ENCODE measurements at places on chromosomes 1 and 21.

DNA sequence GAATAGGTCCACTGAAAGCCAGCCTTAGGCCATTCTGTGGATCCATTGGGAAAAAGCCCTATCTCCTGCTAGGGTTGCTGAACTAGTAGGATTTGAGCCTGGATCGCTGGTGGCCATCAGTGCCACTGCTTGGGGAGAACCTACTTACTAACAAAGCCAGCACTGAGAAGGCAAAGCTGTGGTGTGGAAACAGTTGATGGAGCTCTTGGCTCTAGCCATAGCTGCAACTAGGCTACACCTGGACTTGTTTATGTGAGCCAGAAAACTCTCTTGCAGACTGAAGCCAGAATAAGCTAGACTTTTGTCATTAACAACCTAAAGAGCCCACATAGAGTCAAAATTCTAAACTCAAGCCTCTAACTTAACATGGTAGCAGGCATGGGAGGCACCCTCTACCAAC is 20.7 kb downstream of the DAB1 start:
- no peak for DNase-seq

GRCh38 chr1:31055953-31056352 is 9.6 kb downstream of the PUM1 start:
- no peak for DNase-seq

GRCh38 chr1:27292106-27292505 is 29.9 kb upstream of the TMEM222 start:
- no peak for DNase-seq

GRCh38 chr1:228387321-228387720 is 19.3 kb downstream of the TRIM11 start:
- DNase-seq, result no peak

GRCh38 chr1:58248791-58249190 is 297.7 kb downstream of the OMA1 start:
- DNase-seq, result no peak

GRCh38 chr21:25822981-25823380 is 88.2 kb downstream of the GABPA start:
- DNase-seq, result no peak

DNA sequence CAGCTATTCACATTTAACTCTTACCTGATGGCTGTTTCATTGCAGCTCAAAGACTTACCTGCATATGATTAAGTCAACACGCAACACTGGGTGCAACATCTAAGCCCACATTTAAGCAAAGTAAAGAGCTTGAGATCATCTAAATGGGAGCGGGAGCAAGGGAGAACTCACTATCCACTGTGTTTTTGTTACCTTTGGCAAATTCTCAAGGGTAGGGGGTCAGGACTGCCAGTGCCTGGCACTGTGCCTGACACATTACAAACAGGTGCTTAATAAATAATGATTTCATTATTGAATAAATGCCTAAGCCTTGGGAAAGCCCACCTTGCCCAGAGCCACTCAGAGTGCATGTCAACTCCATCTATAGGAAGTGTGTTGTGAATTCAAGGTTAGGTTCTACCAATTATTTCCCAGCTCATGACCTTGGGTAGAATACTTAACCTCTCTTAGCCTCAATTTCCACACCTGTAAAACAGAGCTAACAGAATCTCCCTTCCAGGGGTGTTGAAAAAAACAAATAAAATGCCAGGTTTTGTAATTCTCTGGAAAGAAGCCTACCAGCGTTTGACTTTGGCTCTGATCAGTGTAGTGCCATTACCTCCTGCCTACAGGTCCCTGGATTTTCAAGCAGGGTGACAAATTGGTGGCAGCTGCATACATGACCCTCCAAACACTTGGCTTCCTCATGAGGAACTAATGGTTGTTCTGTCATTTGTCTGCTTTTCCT is 109.7 kb downstream of the TGFBR3 start:
- no peak for DNase-seq

DNA sequence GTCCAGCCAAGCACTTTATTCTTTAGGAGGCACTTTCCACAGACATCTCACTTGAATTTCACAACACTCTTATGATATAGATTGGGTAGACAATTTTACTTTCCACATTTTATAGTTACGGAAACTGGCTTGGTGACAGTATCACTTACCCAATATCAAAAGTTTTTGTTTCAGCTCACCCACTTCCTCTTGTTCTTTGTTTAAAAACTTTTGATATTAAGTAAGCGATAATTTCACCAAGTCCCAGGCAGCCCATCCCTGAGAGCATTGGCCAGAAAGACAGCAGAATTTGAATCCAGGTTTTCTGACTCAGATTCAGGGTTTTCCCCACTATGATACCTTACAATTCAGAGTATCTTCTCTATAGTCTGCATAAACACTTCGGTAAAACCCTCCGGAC is 60.0 kb downstream of the LRIG2 start:
- no peak for DNase-seq

DNA sequence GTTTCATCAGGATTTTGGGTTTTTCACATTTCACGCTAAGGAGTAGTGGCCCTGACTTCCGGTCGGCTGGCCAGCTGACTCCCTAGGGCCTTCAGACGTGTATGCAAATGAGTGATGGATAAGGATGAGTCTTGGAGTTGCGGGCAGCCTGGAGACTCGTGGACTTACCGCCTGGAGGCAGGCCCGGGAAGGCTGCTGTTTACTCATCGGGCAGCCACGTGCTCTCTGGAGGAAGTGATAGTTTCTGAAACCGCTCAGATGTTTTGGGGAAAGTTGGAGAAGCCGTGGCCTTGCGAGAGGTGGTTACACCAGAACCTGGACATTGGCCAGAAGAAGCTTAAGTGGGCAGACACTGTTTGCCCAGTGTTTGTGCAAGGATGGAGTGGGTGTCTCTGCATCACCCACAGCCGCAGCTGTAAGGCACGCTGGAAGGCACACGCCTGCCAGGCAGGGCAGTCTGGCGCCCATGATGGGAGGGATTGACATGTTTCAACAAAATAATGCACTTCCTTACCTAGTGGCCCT is 23.1 kb upstream of the TNFRSF1B start:
- DNase-seq, result peak; percentile 93

- DNase-seq, result no peak
These were observed 206.4 kb upstream of the SGIP1 start for GRCh38 chr1:66327588-66327987.

DNA sequence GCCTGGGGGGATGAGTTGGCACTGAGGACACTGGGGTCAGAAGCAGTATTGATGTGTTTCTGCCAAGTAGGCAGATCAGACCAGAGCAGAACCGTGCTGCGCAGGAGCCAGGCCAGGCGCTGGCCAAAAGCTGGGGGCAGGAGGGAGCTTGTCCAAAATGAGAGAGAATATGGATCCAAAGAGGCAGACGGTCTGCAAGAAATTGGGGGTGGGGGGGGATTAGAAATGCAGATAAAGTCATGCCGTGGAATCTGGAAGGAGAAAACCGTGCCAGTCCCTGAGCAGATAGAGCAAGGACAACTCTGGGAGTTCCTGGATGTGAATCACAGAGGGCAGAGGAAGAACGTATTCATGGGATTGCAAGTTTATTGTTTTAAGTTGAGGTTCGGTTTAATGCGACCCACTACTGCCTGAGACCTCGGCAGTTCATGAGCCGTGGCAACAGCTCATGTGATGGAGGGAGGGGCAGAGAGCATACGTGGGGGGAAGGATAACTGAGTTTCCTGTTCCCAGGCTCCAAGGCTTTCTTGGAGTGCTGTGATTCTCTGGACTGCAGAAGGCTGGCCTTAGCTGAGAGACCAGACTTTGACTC is 224.0 kb downstream of the FGGY start:
- DNase-seq, result no peak

- DNase-seq, result peak; percentile 17
These were observed 3.3 kb downstream of the POFUT2 start for GRCh38 chr21:45284456-45284741.

- no peak for DNase-seq
These were observed 17.2 kb downstream of the CDK18 start for GRCh38 chr1:205521686-205522085.

- DNase-seq, result no peak
These were observed 181.6 kb downstream of the ZNF326 start for GRCh38 chr1:90176530-90176929.

- DNase-seq, result no peak
These were observed 74.7 kb downstream of the PSMG1 start for GRCh38 chr21:39108291-39109162.

- DNase-seq, result no peak
These were observed 14.0 kb upstream of the MYSM1 start for GRCh38 chr1:58713841-58714240.

DNA sequence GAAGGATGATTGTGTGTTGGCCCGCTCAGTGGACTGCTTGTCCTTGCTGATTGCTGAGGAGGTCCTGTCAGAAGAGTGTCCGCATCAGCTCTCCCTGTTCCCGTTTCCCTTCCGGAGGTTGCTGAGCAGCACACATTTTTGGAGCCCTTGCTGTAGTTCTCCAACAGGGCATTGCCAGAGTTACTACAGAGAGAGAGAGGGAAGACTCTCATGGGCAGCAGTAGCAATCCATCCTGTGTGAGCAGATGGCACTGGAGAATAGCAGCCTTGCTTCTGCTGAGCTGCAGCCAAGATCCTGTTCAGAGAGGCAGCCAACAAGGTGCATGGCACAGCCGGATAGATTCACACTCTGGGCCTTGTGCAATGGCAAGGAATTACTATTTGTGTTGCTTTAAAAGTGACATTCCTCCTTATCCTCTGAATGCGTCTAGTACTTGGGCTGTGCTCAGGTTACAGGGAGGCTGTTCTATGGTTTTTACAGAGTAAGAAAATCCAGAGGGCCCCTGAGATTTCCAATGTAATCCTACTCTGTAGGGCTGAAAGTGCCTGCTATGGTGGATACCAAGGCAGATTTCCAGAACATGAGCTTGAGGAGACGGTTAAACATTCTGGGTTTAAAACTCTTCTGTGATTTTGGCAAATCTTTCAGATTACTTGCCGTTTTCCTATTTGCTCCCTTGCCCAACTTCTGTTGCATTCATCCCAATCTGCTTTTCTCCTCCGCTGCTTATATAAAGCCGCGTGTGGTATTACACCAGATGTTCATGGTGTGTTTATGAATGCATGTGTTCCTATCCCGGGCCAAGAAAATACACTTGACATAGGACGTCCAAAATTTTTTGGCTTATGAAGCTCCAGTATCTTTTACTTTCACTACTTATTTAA is 27.4 kb downstream of the AK4 start:
- no peak for DNase-seq

DNA sequence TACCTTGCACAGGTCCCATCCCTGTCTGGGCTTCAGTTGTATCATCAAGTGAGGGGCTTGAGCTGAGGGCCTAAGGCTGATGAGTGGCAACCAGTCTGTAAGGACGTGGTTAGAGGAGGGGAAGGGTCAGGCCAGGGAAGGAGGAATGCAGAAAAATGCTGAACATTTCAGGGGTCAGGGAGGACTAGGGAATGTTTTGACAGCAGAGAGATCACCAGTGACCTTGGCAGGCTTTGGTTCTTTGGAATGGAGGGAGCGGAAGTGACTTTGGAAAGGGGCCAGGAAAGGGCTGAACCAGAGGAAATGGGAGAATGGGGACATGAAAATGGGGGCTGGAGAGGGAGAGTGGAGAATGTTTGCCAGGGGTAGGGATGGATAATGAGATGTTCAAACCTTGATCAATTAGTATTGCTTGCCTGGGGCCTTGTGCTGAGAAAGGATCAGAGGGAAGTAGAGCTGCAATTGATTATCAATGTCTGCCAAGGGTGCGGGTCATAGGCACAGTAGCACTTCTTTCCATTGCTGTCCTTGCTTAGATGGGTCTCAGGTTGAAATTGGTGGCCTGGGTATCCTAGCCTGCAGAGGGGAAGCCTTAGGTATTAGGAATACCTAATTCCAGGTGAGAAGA is 7.4 kb downstream of the LDLRAP1 start:
- DNase-seq, result no peak

DNA sequence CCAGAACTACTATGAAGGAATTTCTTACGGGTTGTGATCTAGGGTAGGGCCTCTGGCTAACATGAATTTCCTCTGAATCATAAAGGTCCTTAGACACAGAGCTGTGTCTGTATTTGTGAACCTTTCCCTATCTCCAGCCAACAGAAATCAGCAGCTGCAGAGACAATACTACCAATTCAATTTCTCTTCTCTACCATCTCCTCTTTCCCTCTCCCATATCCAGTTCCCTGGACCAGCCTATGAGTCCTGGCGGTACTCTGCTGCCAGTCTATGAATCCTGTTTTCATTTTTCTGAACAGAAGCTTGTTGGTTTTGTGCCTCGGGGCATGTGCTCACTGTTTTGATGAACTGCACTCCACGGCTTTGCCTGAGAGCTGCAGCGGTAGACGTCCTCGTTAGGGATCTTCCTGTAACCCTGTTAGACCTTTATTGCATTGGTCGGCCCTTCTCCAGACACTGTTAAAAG is 458.0 kb upstream of the VAMP3 start:
- DNase-seq, result no peak

DNA sequence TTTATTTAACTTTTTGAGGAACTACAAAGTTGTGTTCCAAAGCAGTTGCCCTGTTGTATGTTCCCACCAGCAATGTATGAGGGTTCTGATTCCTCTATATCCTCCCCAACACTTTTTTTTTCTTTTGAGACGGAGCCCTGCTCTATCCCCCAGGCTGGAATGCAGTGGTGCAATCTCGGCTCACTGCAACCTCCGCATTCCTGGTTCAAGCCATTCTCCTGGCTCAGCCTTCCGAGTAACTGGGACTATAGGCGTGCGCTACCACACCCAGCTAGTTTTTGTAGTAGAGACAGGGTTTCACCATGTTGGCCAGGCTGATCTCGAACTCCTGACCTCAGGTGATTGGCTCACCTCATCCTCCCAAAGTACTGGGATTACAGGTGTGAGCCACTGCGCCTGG is 60.4 kb upstream of the ENAH start:
- no peak for DNase-seq

DNA sequence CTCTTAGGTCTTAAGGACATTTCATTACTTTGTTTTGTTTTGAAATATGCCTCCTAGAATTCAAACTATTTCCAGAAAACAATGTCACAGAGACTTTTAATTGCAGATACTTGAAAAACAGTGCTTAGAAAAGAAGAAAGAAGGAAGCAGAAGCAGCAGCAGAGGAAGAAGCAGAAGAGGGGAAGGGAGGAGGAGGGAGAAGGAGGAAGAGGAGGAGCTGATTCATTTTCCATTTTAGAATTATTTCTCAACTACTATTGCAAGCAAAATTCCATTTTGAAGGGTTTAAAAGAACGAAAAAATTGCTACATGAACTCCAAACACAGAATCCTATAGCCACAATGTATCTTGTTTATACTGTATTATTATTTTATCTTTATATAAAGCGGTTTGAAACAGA is 13.9 kb downstream of the RC3H1 start:
- no peak for DNase-seq

DNA sequence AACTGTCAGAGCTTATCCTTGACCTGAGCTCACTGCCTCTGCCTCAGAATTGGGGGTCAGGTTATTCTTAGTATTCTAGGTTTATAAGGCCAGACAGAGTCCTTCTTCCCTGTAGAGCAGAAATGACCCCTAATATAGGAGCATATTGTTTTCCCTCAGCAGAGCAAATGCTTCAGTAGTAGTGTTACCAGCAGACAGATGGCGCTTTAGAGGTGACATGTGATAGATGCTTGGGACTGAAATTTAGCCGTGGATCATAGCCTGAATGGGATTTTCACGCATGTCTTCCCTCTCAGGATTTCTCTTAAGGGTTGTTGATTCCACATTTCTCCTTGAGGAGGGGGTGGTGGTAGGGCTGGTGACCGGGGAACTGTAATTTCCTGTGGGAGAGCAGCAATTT is 24.5 kb downstream of the ADARB1 start:
- DNase-seq, result no peak

GRCh38 chr1:177341773-177342172 is 171.0 kb downstream of the BRINP2 start:
- no peak for DNase-seq

Data from cardiac septum (tissue), 1 donor.